ENCODE measurements at places on chromosomes 4 and X. TPM values are rescaled to one million over a fixed set of nuclear protein-coding genes. Genes with fewer than 3 reads are reported as not detected.
A peak's percentile ranks its signal among the peaks of the same experiment; 100 is the strongest.

DNA sequence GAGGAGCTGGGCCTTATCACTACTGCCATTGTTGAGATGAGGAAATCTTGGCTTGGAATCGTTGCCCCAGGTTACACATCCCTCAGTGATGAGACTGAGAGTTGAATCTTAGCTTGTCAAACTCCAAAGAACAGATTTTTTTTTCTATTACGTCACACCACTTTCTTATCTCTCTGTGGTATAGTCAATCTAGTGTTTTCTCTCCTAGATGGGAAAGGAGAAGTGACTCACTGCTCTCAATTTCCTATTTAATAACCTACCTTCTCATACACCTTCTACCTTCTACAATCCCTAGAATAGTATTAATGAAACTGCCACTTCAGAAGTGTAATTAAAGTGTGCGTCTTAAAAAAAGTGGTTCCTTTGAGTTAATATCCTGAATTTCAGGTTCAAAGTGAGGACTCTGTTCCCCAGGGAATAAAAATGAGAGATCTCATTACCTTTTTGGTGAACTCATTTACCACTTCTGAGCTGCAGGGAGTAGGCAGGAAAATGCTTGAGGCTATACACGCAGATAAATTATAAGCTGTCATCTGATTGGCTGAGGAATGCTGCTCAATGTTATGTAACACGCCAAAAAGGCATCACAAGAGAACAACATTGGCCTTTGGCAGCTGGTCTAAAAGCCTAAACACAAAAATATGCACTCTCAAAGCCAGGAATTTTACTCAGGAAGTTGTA is 59.3 kb downstream of the MAD2L1 start:
- DNase-seq = no peak

Gene DUSP21
- total RNA-seq = not detected

Gene EDNRA
- under 0.01 TPM for total RNA-seq

Gene ABLIM2
- 1.1 TPM for total RNA-seq

DNA sequence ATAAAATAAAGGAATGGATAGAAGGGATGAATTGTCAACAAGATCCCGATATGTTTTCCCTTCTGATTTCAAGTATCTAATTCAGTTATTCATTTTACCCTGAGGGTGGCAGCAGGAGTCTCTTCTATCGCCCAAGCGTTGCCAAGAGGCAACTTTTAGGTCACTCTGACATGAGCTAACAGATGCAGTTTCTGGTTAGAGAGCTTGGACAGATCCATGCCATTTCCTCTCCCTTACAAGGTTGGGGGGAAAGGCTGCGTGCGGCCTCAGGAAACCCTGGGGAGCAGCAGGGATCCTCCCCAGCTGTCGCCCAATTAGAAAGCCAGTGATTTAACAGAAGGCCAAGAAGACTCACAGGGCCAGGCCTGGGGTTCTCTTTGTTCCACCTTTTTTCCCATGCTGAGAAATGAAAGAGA is 35.3 kb upstream of the WAS start:
- DNase-seq = peak; percentile 56

- no peak for DNase-seq
Observed at GRCh38 chr4:61753739-61754138, 553.6 kb downstream of the ADGRL3 start.
